Body of pancreas (tissue), 4 donors: ENCODE measurements at places on chromosomes 2 and 18.
A peak's percentile ranks its signal among the peaks of the same experiment; 100 is the strongest.

- no peak for DNase-seq
These were observed 15.7 kb upstream of the GPC1 start for GRCh38 chr2:240419723-240420122.

- no peak for DNase-seq
These were observed 365.1 kb upstream of the NETO1 start for GRCh38 chr18:73232933-73233332.

DNA sequence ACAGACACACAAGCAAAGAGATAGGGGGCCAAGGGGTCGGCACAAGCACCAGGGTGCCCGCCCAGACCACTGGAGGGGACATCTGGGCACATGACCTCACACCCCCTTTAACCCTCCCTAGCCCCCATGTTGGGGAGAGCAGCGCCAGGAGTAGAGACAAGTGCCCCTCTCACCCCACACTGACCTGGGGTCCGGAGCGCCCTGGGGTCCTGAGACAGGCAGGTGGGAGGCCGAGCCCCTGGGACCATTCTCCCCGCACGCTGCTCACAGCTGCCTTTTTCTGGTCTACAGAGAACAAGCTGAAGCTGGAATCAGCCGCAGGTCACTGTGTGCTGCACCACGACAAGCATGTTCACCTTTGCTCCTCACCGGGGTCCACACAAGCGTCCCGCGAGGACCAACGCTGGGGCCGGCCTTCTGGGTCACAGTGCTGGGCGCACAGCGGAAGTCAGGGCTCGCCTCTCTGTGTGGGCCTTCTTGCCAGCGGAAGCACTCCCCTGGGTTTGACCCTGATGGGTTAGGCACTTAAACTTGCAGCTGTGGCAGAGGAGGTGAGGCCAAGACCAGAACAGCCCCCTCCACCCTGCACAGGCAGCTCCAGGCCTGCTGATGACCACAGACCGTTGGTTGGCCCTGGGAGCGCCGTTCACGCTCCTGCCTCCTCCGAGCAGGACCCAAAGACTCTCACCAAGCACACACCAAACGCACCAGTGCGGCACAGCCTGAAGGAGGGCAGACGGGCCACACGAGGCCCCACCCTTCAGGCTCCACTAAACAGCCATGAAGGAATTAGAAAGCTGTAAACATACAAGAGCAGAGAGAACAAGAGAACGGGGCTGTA lies 275.3 kb downstream of the EIPR1 start:
- no peak for DNase-seq

GRCh38 chr2:174682007-174682577 lies 82.2 kb downstream of the CHRNA1 start:
- DNase-seq, result peak; percentile 24

GRCh38 chr2:65630643-65631042 lies 198.2 kb upstream of the SPRED2 start:
- DNase-seq, result no peak

GRCh38 chr18:49768051-49768391 lies 45.3 kb downstream of the ACAA2 start:
- DNase-seq, result peak; percentile 72

- DNase-seq, result no peak
These were observed 16.0 kb downstream of the BCL2 start for GRCh38 chr18:63303547-63303946.

GRCh38 chr2:160109939-160110673 lies 47.7 kb upstream of the PLA2R1 start:
- peak; percentile 77 for DNase-seq

DNA sequence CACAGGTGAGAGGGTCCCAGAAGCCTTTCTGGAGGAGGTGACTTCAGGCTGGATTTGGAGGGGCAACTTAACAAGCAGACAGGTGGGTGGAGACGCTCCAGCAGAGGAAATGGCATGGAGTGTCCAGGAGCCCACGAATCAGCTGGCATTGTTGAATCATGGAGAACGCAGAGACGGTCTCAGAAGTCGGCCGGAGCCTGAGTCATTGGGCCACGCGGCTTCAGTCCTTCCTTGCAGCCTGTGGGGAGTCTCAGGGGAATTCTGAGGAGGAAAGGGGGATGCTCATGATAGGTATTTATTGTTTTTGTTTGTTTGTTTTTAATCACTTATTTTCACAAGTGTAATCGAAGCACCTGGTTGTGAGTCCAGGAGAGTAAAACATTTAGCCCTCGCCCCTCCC lies 184.6 kb upstream of the HDAC4 start:
- DNase-seq, result no peak

- DNase-seq, result no peak
These were observed 48.9 kb downstream of the LDLRAD4 start for GRCh38 chr18:13267431-13267873.

DNA sequence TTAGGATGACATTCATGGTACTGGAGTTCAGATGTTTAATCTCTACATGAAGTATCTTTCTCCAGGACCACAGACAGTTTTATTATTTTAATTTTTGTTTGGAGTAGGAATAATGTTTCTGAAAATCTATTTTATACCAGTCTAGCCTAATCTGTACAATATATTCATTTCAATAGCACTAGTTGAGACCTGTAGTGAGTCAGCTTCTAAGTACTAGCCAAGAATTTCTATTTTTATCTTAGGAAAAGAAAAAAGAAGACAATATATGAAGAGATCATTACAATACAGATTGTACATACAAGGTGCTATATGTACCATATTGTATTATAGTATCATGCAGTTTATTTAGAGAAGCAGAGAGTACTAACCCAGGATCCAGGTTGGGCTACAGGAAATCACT lies 826.9 kb upstream of the PIK3C3 start:
- no peak for DNase-seq
